Right hindlimb (tissue), 1 donor: ENCODE measurements at places on chromosomes 16 and 17.

GRCh38 chr17:21361020-21361809 lies 14.9 kb upstream of the KCNJ12 start:
- no peak for DNase-seq

DNA sequence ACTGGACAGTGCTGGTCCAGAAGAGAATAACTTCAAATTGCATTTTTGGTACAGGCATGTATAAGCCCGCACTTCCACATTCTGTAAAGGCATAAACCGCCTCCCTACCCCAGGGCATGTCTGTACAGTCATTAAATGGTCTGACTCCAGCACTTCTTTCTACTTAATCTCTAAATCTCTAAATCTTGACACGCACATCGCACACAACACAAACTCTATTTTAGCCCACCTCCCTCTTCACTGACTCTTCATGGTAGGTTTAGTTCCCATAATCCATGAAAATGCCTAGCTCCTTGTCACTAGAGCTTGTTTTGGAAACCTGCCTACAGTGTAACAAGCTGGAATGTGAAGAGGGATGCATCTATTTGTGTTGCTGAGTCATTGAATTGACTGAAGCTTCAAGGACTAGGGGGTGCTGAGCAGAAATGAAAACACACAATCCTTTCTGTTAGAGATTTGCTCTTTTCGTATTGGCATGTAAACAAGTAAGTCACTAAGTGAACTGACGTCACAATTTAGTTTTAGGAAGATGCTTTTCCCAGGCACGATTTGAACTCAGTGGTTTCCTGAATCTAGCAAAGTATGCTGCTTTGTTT lies 1.6 kb upstream of the DUSP14 start:
- peak; percentile 33 for DNase-seq

GRCh38 chr16:11145173-11145818 lies 110.7 kb downstream of the SOCS1 start:
- no peak for DNase-seq

DNA sequence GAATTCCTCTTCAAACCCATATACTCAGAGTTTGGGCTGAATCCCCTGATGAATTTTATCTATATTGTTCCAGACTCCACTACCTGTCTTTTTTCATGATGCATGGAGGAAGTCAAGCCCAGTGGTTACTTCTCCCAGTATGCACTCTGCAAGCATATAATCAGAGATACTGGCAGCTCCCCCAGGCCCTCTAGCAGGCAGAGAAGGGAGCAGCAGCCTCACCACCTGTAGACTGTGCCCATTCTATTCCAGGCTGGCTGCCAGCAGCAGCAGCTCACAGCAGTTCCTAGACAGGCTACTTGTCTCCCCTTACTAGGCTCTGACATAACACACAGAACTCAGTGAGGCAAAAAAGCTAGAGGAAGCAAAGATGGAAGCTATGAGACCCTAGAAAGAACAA lies 3.4 kb downstream of the MKS1 start:
- no peak for DNase-seq

DNA sequence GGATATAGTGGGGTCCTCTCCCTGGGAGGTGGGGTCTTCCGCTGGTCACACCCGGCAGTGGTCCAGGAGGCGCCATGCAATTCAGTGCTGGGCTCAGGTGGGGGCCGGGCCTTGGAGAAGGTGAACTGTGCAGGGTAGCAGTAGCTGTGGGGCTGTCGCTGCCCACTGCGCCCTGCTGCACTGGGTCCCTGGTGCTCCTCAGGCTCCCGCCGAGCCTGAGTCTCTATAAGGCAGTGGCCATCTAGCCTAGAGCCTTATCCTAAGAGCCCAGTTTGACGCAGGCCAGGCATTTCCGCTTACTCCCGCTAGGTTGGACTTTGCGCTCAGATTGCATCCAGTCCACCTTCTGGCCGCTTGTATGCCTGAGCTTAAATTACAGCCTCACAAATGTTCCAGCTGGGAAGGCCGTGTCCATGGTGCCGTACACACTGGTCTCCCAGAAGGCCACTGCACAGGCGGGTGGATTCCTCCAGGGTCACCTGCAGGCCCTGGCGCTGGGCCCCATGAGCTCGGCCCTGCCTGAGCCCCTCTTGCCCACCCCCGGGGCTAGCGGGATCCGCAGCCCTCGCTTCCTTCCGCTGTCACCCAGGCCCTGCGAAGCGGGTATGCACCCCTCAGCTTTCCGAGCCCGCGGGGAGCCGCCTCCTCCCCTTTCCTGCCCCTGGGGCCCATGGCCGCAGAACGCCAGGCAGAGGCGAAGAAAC lies 1762.2 kb downstream of the TP53TG3F start:
- no peak for DNase-seq

- no peak for DNase-seq
Observed at GRCh38 chr16:80862160-80862705, 57.8 kb upstream of the CDYL2 start.

- DNase-seq = no peak
Observed at GRCh38 chr16:75644240-75645012, 3.0 kb downstream of the KARS1 start.

DNA sequence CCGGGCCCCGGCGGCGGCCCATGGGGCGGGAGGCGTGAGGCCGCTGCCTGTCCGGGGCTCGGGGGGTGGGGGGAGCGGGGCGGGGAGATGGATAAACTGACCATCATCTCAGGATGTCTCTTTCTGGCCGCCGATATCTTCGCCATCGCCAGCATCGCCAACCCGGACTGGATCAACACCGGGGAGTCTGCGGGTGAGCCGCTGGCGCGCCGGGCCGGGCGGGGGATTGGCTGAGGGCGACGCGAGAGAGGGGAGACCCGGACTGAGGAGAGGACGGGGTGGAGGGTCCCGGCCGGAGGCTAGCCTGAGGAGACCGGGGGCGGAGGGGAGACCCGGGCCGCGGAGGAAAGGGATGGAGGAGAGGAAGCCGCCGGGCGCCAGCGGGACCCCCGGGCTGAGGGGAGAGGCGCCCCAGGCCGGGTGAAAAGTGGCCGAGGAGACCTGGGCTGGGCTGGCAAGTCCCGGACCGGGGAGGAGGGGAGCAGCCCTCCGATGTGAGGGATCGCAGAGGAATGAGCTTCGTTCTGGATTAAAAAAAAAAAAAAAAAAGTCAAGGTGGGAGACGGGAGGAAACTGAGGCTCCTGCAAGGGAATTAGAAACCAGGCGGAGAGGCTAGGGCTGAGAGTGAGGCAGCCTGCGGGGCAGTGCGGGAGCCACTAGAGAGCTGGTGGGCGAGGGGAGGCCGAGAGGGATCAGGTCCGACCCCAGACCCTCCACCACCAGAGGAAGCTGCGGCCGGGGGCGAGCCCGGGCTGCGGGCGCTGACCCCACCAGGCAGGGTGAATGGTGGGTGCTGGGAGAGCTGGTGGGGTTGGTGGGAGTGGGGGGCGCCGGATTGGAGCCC lies 526 bp downstream of the MOSMO start:
- peak; percentile 65 for DNase-seq

DNA sequence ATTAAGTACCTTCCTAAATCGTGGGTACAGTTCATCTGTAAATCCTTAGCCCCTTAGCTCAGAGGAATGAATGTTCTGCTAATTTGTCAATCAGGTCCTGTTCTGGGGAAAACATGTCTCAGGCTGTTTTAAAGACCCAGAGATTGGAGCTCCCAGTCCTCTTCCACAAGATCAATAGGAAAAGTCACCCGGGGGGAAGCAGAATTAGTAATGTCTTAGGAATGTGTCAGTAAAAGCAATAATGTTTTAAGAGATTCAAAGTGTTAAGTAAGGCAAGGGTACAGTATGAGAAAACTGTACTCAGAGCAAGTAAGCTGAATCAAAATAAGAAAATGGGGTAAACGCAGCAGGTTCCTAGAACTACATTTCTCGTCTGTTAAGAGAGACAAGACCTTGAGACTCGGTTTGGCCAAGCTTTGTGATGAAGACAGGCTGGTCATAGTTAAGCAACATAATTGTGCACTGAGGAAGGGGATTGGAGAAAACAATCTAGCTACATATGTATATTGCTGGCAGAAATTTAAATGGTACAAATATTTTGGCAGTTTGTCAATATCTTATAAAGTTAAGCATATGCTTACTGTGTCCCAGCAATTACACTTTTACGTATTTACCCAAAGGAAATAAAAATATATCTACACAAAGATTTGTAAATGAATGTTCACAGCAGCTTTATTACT lies 192.9 kb upstream of the C17orf78 start:
- DNase-seq = no peak

DNA sequence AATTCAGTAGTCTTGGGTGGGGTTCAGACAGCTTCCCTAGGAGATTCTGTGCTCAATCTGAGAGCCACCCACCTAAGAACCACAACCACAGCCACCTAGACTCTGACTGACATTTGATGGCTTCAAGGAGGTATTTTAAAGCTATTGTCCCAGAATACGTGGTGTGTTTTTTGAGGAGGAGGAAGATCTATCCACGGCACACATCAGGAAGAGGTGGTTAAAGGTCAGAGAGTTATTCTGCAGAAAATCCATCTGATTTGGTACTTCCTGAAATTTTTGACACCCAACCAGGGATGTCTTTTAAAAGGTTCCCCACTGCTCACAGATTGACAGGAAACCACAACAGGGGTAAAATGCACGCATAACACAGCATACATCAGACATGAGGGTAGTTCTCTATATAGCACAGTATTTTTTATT lies 25.1 kb downstream of the SMARCE1 start:
- DNase-seq = no peak
